ENCODE measurements at places on chromosomes 4 and X. TPM values are rescaled to one million over a fixed set of nuclear protein-coding genes. Genes with fewer than 3 reads are reported as not detected.

GRCh38 chrX:101117701-101118100 is 19.7 kb downstream of the CENPI start:
- no peaks in the 10 kb centered on the region for H3K27me3 ChIP-seq
- DNase-seq = no peak
- no peaks in the 10 kb centered on the region for H3K36me3 ChIP-seq
- H3K4me3 ChIP-seq = no peak overlapping the region
- H3K27ac ChIP-seq = no peak overlapping the region

- DNase-seq = no peak
- H3K27ac ChIP-seq = no peak overlapping the region
- H3K4me3 ChIP-seq = no peak overlapping the region
- H3K4me1 ChIP-seq = no peaks in the 10 kb centered on the region
- H3K27me3 ChIP-seq = no peaks in the 10 kb centered on the region
These were observed 9.5 kb downstream of the LGI2 start for GRCh38 chr4:25021216-25021615.

Gene EVC
- 58.2 TPM for total RNA-seq

DNA sequence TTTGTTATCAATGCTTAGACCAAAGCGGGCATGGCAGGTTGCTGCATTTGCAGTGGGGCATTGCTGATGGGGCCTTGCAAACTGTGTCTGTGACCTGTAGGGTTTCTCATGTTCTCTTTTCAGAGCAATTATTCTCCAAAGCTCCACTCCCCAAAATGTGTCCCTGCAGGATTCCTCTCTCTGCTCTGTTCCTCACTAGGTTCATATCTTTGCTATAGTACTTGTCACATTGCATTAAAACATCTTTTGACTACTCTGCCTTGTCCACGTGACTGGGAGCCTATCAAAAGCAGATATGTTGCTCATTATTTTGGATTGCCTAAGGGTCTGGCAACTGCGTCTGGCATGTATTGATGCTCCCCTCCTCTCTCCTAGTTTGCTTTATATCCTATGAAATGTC is 177.7 kb upstream of the MID1 start:
- no peaks in the 10 kb centered on the region for H3K4me1 ChIP-seq
- DNase-seq = no peak
- H3K36me3 ChIP-seq = no peaks in the 10 kb centered on the region
- H3K27me3 ChIP-seq = no peaks in the 10 kb centered on the region
- no peak overlapping the region for H3K27ac ChIP-seq

DNA sequence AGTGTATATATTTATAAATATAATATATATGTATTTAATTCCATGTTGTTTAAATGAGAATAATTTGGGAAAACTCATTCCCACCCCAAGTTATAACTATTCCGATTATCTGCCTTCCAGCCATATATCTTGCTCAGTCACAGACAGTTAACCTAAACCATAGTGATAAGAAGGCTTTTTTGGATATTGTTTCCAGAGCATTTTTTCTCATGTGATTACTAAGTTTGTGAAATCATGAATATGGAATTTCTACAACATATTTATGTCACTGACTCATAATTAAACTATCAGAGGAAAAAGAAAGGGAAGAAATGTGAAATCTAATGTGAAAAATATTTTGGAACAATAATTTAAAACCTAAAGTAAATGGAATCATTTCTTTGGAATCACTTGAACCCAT is 1163.5 kb upstream of the PABPC4L start:
- no peaks in the 10 kb centered on the region for H3K36me3 ChIP-seq
- no peaks in the 10 kb centered on the region for H3K27me3 ChIP-seq
- H3K27ac ChIP-seq = no peak overlapping the region
- H3K4me3 ChIP-seq = no peak overlapping the region
- DNase-seq = no peak
- no peaks in the 10 kb centered on the region for H3K4me1 ChIP-seq

GRCh38 chrX:70470850-70471289 is 26.2 kb downstream of the DLG3 start:
- no peak overlapping the region for H3K4me3 ChIP-seq
- H3K27me3 ChIP-seq = no peaks in the 10 kb centered on the region
- no peak for DNase-seq
- H3K4me1 ChIP-seq = no peaks in the 10 kb centered on the region

DNA sequence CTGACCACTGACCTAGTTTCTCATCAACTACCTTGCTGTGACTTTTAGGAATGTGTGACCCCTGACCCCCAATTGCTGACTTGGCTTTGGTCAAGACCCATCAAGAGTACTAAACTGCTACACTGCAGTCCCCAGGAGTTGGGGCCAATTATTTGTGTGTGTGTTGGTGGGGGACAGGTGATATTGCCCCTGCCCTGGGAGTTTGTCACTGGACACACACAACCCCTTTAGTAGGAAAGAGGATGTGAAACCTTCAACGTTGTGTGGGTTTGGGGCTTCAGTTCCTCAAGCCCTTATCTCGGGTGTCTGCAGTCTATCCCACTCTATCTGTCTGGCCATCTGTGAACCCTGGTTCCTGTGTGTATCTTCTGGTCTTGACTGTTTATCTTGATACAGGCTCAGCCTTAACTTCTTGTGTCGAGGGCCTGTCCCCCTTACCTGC is 6.5 kb downstream of the SASH3 start:
- H3K27me3 ChIP-seq = no peaks in the 10 kb centered on the region
- DNase-seq = peak; percentile 31

- no peak overlapping the region for H3K4me3 ChIP-seq
- H3K36me3 ChIP-seq = no peaks in the 10 kb centered on the region
- H3K27ac ChIP-seq = no peak overlapping the region
- no peaks in the 10 kb centered on the region for H3K27me3 ChIP-seq
These were observed 23.8 kb downstream of the TMEM131L start for GRCh38 chr4:153489856-153490558.

GRCh38 chr4:5636766-5637670 is 71.3 kb downstream of the EVC2 start:
- H3K4me1 ChIP-seq = no peaks in the 10 kb centered on the region
- no peak for DNase-seq
- no peak overlapping the region for H3K27ac ChIP-seq
- H3K27me3 ChIP-seq = no peaks in the 10 kb centered on the region

- no peak for DNase-seq
- peaks cover 6% of the 10 kb centered on the region for H3K4me1 ChIP-seq
- no peaks in the 10 kb centered on the region for H3K36me3 ChIP-seq
- no peak overlapping the region for H3K4me3 ChIP-seq
- H3K27me3 ChIP-seq = no peaks in the 10 kb centered on the region
- no peak overlapping the region for H3K27ac ChIP-seq
These were observed 99.0 kb downstream of the AREG start for GRCh38 chr4:74543983-74544382.

Gene HSD17B13
- total RNA-seq = 0.32 TPM

GRCh38 chr4:159266981-159267868 is 164.3 kb downstream of the RAPGEF2 start:
- H3K27me3 ChIP-seq = no peaks in the 10 kb centered on the region
- H3K4me1 ChIP-seq = no peaks in the 10 kb centered on the region

- no peaks in the 10 kb centered on the region for H3K36me3 ChIP-seq
- no peak overlapping the region for H3K27ac ChIP-seq
- no peak for DNase-seq
- no peaks in the 10 kb centered on the region for H3K4me1 ChIP-seq
These were observed 123.7 kb downstream of the CBLL2 start for GRCh38 chrX:22396408-22396807.

DNA sequence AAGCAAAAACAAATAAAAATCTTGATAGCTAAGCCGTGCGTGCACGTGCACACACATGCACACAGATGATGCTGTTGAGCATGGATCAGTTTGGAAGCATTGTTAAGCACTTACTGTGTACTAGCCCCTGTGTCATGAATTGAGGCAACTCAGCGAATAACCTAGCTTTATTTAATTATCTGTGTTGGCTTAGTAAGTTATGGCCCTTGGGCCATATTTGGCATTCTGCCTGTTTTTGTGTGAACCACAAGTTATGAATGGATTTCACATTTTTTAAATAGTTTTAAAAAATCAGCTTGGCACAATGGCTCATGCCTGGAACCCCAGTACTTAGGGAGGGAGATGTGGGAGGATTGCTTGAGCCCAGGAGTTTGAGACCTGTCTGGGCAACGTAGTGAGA is 113.6 kb upstream of the CBLL2 start:
- H3K4me1 ChIP-seq = no peaks in the 10 kb centered on the region
- H3K27me3 ChIP-seq = no peaks in the 10 kb centered on the region
- H3K27ac ChIP-seq = no peak overlapping the region
- H3K36me3 ChIP-seq = no peaks in the 10 kb centered on the region
- H3K4me3 ChIP-seq = no peak overlapping the region

DNA sequence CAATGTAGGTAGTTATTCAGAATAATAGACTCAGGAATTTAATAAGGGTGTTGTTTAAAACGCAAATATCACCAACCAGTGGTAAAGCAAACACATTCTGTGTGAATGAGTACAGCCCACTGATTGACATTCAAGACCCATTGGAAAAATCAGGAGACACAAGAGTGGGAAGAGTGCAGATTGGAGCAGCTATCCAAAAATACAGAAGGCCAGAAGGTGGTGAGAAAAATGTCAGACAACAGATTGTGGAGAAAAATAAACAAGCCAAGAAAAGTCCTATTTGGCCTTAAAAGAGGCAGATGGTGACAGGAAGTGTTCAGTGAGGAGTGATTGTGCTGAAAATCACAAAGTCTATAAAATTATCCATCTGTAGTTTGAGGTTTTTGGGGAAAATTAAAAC is 39.3 kb downstream of the CPE start:
- DNase-seq = no peak
- no peak overlapping the region for H3K4me3 ChIP-seq
- H3K27me3 ChIP-seq = no peaks in the 10 kb centered on the region
- peaks cover 5% of the 10 kb centered on the region for H3K4me1 ChIP-seq
- H3K27ac ChIP-seq = no peak overlapping the region

Data from aorta (tissue), 5 donors.